ENCODE measurements at places on chromosomes 4 and X. TPM values are rescaled to one million over a fixed set of nuclear protein-coding genes. Genes with fewer than 3 reads are reported as not detected.

DNA sequence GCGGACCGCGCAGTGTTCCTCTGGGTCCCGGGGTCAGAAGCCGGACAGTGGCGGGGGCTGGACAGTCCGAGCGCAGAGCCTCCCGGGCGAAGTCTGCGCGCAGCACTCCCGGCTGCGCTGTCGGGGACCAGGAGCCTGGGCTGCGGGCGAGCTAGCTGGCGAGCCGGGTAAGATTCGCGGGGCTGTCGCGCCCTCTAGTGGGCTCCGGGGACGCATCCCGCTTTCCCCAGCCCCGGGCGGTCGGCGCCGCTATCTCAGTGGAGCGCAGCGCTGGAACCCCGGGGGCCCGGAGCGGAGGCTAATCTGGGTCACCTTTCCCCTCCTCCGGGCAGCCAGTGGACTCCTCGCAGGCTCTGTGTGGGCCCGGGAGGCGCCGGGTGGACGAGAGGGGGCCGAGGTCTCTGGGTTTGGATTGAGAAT is 4.2 kb downstream of the PDGFRA start:
- H3K27me3 ChIP-seq = no peaks in the 10 kb centered on the region
- H3K27ac ChIP-seq = peak overlapping the region; percentile 82
- peaks cover 6% of the 10 kb centered on the region for H3K4me1 ChIP-seq
- DNase-seq = peak; percentile 91
- H3K4me3 ChIP-seq = peak overlapping the region; percentile 68

DNA sequence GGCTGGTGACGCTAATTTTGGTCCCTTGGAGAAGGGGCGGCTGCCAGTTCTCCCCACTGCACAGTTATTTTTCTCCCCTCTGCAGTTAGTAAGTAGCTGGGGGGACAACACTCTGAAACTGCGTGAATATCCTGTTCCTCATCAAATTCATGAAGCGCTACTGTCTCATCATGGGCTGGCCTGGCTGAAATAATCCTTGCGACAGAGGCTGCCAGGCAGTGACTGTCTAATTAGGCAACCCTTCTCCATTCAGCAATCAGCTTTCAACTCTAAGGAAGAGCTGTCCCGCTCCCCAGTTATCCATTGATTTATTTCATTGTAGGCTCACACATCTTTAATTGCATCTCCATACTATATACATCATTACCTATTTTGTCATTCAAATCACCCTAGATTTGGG is 8.2 kb downstream of the SH3TC1 start:
- no peak overlapping the region for H3K27ac ChIP-seq
- DNase-seq = no peak

GRCh38 chr4:151600432-151600831 is 160.4 kb downstream of the GATB start:
- DNase-seq = no peak
- no peak overlapping the region for H3K4me3 ChIP-seq
- H3K27ac ChIP-seq = no peak overlapping the region
- H3K36me3 ChIP-seq = no peaks in the 10 kb centered on the region
- no peaks in the 10 kb centered on the region for H3K4me1 ChIP-seq

DNA sequence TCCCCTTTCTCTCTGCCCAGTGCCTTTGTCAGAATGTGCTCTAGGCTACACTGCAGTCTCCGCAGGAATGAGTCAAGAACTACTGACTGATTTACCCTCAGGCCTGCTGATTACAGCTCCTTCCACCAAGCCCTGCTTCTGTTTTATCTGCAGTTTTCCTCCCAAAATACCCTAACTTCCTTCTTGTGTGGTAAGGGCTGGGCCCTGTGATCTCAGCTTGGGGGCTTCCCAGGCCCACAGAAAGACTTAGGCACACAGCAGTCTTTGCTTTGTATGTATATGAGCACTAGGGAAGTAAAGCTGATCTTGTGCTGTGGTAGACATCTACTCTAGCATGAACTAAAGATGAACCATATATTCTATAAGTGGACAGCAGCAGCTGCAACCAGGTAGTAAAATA is 18.8 kb downstream of the PAK3 start:
- H3K4me3 ChIP-seq = no peak overlapping the region
- no peak for DNase-seq
- H3K4me1 ChIP-seq = no peaks in the 10 kb centered on the region
- H3K36me3 ChIP-seq = no peaks in the 10 kb centered on the region
- no peaks in the 10 kb centered on the region for H3K27me3 ChIP-seq

- H3K27me3 ChIP-seq = no peaks in the 10 kb centered on the region
- no peaks in the 10 kb centered on the region for H3K36me3 ChIP-seq
- no peaks in the 10 kb centered on the region for H3K4me1 ChIP-seq
- DNase-seq = no peak
- no peak overlapping the region for H3K27ac ChIP-seq
These were observed 186.5 kb upstream of the ATP6AP2 start for GRCh38 chrX:40394302-40394701.

DNA sequence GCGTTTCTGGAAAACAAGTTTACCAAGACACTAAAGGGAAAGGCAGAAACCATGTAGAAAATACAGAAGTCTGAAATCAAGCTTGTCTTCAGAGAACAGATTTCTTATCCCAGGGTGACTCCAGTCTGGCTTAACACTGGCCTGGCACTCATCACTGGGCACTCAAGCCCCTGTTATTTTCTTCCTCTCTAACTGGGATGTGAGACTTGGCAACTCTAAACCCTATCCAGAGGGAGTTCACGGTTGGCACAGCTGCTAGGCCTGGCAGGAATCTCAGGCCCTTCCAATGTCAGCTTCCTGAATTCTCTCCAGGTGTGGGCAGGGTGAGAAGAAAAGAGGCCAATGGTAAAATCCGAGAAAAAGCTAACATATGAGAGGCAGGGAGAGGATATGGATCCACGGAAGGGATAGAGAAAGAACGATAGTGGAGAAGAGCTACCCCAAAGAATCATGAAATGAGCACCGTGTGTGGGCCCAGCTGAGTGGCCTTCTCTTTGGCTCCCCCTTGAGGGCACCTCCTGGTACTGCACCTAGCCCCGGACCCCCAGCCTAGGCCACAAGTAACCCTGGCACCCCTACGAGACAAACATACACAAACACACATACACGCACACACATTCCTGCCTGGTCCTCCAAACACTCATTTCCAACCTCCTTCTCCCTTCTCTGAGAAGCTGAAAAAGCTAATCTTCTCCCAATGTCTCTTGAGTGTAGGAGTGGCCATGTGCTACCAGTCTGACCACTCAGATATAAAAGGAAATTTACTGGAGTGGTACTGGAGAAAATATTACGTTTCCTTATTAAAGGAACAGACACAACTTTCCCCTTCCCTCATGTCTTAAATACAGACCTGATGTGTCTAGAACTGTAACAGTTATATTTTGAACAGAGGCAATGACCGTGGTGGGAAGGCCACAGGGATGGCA is 16.6 kb upstream of the PTCHD1 start:
- H3K4me1 ChIP-seq = no peaks in the 10 kb centered on the region
- H3K4me3 ChIP-seq = no peak overlapping the region
- H3K36me3 ChIP-seq = no peaks in the 10 kb centered on the region
- no peak overlapping the region for H3K27ac ChIP-seq
- H3K27me3 ChIP-seq = no peaks in the 10 kb centered on the region
- DNase-seq = no peak

GRCh38 chrX:71504346-71504745 is 28.6 kb upstream of the OGT start:
- no peaks in the 10 kb centered on the region for H3K27me3 ChIP-seq
- H3K4me3 ChIP-seq = no peak overlapping the region
- H3K36me3 ChIP-seq = no peaks in the 10 kb centered on the region
- no peak for DNase-seq

Gene GPR34
- total RNA-seq = 3.6 TPM

Gene HEPH
- 20.2 TPM for total RNA-seq

Gene HDX
- 7.9 TPM for total RNA-seq

Gene FAM241A
- 2.2 TPM for total RNA-seq
